ENCODE measurements at places on chromosomes 1 and 21.

- DNase-seq, result peak; percentile 39
Observed at GRCh38 chr1:44076066-44076465, 42.6 kb upstream of the KLF17 start.

- DNase-seq, result no peak
Observed at GRCh38 chr21:42019101-42019605, 9.0 kb upstream of the ZBTB21 start.

GRCh38 chr1:19349999-19350398 is 37.9 kb downstream of the SLC66A1 start:
- DNase-seq, result no peak

- no peak for DNase-seq
Observed at GRCh38 chr1:184116287-184116686, 64.8 kb downstream of the TSEN15 start.

- DNase-seq, result no peak
Observed at GRCh38 chr1:160835751-160836150, 26.9 kb downstream of the CD244 start.

DNA sequence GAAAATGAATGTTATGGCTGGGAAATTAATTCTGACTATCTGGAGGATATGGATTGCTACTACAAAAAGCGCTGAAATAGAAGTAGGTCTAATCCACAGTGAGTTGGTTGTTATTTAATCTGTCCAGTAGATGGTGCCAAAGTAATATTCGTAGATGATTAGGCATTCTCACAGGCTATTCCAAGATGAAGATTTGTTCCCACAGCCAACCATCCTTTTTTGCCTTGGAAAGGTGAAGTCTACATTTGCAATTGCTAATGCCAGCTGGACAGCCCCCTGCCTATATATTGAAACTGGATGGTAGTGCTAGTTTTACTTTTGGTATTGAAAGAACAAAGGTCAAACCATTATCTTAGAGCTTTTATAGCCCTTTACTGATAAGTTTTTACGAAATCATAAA is 43.8 kb downstream of the RBM11 start:
- DNase-seq, result peak; percentile 41

GRCh38 chr1:209383422-209383821 is 200.1 kb upstream of the CAMK1G start:
- DNase-seq, result no peak

DNA sequence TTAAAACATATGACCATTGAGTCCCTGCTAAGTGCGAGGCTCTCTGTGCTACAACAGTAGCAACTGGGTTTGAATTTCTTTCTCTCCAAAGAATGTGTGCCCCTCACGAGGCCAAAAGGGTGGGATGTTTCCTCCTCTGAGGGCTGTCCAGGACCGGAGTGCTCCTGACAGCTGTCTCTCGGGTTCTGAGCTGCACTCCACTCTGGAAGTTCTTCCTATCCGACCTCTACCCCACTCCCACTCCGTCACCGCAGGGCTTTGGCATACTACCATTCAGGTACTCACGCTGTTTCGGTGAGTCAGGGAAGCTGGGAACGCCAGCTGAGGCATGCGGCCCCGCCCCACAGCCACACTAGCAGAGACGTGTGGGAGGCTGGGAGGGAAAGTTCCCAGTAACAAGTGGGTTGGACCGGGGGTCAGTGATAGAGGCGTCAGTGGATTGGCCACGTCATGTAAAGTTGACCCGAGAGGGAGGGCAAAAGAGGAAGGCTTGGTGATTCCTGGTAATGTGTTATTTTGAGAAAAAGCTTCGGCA is 705 bp upstream of the SLC50A1 start:
- peak; percentile 91 for DNase-seq

DNA sequence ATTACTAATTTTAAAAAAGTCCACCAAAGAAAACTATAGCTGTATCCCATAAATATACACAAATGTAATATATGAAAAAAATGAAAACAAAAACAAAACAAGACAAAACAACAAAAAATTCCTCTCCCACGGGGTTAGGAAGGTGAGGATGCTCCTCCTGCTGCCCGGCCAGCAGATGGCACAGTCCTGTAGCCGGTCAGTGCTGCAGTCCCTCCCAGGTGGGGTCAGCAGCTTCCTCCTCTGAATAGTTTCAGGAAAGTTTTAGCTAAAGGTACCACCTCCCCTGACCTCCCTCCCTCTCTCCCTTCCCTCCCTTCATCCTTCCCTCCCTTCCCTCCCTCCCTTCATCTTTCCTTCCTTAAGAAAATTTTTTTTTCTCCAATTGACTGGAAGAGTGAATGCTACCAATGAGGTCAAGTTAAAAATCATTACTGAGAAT is 67.8 kb upstream of the BCL10 start:
- DNase-seq, result peak; percentile 64

DNA sequence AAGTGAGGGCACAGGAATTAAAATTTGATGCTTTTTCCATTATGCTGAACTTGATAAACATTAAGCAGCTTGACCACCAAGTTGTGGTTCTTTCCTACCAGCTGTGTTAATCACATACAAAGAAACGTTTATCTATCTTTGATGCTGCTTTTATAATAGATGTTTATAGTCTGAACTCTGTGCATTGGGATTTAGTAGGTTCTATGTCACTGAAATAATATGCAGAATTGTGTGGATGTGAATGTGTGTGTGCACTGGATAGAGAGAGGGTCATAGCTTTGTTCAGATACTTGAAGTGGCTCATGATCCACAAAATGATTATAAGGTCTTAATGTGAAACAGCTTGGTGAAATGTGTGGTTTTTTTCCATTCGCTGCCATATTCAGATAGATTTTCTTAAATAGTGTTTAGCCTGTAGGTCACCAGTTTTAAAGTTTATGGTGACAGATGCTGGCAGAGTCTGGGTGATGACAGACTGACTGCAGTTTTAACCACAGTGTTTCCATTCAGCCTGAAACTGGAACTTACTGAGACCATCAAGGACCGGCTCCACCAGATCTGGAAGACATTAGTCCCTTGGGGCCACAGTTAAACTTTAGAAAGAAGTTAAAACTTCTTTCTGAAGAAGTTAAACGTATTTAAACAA is 10.2 kb downstream of the DDI2 start:
- DNase-seq, result peak; percentile 83

DNA sequence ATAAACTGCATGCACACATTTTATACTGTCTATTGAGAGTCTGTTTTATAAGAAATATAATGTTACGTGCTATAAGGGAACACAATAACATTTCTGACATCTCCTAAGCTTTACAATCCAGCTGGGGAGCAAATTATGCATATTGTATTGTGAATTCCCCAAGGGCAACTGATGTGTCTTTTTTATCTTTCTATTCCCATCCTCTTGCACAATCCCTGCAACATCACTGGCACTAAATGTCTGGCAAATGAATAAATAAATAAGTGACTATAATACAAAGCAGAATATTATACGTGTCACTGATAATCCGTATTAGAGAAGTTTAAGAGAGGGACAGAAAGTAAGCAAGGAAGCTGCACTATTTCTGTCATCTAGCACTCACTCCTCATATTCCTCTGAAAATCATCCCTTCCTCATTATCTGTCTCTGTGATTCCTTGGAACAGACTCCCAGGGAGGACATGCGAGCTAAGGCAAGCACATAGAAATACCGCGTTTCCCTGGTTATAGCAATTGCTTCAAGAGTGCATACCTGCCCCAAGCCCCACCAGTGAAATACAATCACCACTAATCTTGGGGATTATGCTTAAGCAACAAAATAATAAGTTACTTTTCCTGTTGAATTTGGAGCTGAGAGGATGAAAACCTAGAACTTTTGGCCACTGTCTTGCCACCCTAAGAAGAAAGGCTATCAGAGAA is 205.4 kb downstream of the SMYD3 start:
- peak; percentile 30 for DNase-seq

DNA sequence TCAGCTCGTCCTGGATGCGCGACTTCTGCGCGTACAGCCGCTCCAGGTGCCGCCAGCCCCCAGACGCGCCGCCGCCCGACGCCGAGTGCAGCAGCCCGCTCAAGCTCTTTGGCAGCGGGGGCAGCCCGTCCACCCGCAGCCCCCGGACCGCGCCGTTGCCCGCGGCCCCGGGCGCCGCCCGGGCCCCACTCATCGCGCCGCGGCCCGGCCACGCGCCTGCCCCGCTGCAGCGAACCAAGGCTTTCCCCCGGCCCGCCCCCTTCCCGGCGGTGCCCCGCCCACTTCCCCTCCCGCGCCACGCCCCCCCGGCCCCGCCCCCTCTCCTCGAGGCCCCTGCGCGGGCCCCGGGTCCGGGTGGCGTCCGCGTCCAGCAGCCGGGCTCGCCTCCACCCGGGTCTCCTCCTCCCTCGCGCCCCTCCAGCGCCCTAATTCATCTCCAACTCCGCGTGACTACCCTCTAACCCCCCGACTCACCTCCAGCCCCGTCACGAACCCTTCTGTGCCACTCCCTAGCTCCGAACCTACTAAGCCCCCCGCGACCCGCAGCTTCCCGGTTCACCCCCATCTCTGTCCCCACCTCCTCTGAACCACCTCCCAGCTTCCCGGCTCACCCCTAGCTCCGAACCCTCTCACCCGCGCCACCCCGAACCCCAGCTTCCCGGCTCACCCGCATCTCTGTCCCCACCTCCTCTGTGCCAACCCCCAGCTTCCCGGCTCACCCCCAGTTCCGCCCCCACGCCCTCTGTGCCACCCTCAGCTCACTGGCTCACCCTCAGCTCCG is at the start of gene FAM89A:
Gene FAM89A, minus strand, starts transcription at position 236 of the 781 bp plus-strand sequence. Its CDS starts 43 bp downstream, at position 193.
- DNase-seq, result peak; percentile 18

GRCh38 chr1:14894811-14895560 is 258.6 kb upstream of the TMEM51 start:
- DNase-seq, result peak; percentile 9

GRCh38 chr21:14814282-14814681 is 250.5 kb downstream of the NRIP1 start:
- DNase-seq, result no peak

DNA sequence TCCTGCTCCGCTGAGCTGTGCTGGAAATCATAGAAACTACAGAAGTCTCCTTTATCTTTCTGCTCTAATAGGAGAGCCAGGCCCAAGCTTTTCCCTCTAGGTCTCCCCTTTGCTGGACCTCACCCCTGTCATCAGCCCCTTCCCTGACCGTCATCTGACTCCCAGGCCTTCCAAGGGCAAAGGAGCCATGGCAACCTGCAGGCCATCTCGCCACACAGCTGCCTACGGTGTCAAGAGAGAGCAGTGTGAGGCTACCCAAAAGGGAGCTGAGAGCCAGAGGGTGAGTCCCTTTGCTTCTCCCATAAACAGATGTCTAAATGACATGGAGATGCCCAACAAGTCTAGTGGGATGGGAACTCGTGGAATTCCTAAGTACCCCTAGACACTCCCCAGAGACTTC is 37.6 kb upstream of the DIPK1A start:
- no peak for DNase-seq

GRCh38 chr21:35195232-35195631 is 146.1 kb upstream of the RUNX1 start:
- no peak for DNase-seq

DNA sequence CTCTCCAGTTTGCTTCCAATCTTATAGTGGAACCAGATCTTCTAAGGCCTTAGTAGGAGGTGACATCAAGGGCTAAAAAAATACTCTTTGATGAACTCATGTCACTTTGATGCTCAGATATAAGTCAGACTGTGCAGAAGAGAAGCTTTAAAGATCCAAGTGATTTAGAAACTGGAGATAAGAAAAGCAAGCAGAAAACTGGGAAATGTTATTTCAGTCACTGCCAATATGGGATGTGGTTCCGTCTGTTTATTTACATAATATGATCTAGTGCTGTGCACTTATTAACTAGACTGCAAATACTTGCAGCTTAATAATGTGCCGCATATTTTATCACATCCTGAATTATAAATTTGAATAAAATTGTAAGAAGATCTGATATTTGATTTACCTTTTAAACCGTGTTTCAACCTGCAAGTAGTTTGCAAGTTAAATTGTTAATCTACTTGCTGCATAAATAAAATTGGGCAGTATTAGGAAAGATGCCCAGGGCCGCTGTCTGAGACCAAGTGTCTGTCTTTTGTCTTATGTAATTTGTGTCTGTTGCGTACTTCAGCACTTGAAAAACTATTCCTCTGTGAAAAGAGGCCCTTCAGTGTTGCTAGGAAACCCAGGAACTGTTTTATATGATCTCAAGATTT is 29.6 kb downstream of the CXADR start:
- DNase-seq, result no peak

DNA sequence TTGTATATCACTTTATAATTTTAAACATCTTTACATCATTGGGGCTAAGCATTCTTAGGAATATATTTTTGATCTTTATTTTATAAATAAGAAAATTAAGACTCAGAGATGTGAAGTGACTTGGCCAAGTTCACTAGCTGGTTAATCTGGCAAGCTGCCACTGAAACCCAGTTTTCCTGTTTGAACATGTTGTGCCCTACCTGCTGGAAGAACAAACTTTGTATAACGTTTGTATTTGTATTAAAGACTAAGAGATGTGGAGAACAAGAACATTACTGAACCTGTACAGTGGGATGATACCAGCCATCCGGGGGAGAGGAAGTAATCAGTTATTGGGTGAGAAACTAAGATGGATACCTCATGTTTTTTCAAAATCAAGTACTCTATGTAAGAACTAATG is 77.2 kb upstream of the SIPA1L2 start:
- DNase-seq, result no peak

DNA sequence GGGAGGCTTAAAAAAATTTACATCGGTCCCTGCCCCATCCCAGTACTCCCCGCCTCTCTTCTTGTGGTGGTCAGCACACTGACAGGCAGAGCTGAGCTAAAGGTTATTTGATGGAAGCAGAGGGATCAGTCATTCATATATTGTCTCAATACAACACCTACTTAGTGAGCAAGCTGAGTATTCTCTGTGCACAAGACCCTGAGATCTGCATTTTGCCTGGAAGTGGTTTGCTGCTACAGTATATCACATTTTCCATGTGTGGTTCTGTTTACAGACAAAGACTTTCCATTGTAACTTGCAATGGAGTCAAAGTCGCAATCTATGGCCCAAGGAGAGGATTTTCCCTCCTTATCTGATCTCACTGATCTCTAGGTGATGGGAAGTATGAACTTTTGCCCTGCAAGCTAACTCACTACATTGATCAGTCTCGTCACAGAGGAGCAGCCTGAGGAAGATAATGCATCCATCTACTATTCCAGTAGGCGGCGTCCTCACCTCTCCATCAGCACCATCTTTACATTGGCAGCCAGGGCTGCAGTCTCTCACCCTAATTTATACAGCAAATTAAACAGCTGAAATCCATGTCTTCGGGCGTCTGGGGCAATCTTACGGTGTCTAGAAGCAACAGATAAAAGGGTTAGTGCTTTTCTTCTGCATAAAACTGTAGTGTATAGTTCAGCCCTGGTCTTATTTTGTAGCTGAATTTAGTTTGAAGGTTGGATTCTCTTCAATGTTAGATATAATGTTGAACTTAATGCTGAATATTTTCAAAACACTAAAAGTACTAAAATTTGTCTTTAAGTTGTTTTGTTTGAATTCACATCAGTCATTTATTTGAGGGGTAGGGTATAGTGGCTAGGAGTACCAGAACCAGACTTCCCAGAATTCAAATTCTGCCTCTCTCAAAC is 3.2 kb upstream of the TRAF5 start:
- peak; percentile 61 for DNase-seq

DNA sequence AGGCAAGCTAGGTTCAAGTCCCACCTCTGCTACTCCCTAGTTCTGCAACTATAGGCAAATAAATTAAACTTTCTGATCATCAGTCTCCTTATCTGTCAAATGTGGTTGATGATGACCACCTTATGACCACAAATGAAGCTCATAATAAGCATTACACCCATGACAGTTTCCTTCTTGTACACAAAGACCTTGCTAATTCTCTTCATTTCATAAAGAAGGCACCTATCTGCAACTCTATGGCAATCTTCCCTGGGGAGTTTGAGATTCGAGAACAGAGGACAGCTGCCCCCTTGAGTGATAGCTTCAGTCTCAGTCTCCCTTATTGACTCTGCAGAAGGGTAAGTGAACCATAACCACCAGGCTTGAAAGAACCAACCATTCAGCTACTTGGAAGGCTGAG is 503.1 kb upstream of the DAB1 start:
- DNase-seq, result no peak

Measured in AG10803 (cell line).